ENCODE measurements at places on chromosomes 6 and 20. TPM values are rescaled to one million over a fixed set of nuclear protein-coding genes. Genes with fewer than 3 reads are reported as not detected.

Gene C20orf204
- total RNA-seq, result 0.50 TPM

Gene GRM4
- not detected for total RNA-seq

Gene SMIM28
- not detected for total RNA-seq

DNA sequence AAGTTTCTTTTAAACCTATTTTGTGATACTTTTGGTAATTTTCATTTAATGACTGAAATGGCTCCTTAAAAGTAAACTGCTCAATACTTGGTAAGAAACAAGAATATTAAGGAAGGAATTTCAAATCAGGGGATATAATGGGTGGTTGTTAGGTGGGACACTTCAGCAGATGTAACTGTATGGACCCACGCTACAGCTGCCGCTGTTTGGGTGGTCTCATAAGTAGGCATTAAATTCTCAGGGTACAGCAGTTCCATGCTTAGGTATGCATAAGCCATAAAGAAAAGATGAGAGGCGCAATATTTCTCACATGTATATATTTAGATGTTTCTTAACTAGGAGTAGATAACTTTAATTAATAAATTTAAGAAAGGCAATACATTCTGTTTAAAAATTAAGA is 35.0 kb downstream of the COL19A1 start:
- no peak for DNase-seq

GRCh38 chr20:41038149-41038877 is 9.7 kb downstream of the TOP1 start:
- no peak for DNase-seq

DNA sequence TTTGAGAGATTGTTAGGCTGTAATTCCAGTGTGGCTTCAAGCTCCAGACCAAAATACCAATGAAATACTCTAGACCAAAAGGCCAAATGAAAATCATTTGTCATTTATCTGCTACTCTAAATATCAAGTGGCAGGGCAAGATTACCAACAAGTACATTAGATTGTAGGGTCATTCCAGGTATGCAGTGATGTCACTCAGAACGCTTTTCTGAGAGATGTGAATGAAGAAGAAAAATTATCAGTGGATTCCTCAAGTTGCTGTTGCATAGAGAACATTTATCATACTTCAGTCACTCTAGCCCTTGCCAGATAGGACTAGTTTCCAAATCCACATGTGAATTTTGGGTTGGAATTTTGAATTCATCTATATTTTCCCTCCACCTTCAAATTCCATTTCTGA is 65.0 kb downstream of the ZFAND3 start:
- no peak for DNase-seq

DNA sequence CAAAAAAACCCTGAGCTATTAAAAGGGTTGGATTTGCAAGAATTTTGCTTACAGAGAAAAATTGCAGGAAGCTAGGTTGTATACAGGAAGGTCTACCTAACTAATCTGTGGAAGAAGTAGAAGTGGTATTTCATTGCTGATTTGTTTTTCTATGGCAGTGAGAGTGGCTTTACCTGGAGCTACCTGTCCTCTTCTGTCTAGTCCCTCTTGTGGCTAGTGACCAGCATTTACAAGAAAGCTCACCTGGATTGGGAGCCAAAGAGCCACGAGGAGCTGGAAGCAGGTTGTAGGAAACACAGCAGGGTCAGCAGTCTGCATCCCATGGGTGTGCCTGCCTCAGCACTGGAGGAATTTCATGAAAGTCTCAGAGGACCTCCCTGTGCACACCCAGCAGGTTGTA is 120.3 kb upstream of the RALGAPA2 start:
- DNase-seq, result no peak

DNA sequence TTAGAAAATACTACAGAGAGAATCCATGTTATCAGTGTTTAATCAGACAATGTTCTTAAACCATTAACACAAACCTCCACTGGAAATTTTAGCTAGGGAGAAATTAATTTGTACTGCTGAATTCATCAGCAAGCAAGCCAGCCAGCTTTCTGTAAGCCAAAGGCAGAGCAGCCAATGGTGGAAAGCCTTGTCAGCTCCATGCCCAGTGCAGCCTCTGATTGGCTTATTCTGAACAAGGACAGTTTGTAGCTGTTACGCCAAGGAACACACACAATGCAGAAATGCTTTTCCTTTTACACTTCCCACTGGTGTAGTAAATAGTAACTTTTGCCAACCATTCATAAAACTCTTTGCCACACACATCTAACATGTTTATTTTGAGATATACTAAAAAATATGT is 265.0 kb downstream of the TENT5A start:
- no peak for DNase-seq

DNA sequence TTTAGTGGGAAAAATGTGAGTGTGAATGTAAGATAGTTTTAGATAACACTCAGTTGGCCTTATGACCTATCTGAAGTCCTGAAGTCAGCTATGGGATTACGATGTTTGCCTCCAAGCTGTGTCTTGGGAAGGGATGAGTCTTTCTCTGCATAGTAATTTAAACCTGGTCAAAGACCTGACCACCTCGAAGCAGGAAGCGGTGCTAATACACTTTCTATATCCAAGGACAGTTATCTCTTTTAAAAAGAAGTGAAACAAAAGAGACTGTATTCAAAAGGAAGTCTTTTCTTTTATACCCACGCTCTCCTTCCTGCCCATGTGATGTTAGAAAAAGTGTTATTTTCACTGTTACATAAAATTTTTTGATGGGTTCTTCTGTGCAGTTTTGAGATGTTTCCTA is 94.9 kb downstream of the JARID2 start:
- no peak for DNase-seq

All from HT1080 (cell line).